ENCODE measurements at places on chromosomes 1 and 21. TPM values are rescaled to one million over a fixed set of nuclear protein-coding genes. Genes with fewer than 3 reads are reported as not detected.

PPCS gene
- total RNA-seq: 79.0 TPM

DNA sequence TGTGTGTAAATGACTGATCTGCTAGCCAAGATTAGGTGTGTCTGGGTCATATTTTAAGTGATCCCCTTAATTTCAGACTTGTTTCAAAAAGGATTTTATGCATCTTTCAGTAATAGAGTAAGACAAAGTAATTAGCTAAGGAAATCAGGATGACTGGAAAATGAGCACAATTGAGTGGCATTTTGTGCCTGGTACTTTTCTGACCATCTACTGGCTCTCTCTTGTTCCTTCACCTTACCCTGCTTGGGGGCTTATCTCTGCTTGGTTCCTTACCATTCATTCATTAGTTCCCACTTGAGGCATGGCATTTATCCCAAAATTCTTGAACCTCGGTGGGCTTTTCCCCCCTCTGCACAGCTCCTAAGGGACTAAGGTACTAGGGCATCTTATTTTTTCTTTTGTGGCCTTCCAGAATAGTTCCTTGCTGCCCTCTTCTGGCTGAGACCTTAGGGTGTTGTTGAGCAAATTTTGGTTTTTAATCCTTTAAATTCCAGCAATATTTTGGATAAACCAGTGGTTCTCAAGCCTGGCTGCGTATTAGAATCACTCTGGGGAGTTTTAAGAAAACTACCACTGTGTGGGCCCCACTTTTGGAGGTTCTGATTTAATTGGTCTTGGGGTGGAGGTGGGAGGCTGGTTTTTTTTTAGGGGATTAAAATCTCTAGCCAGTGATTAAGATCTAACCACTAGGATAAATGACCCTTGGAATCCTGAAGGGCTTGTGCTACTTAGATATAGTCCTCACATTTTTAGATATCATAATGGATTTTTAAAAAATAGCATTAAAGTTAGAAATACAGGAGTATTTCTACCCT lies 50.8 kb downstream of the HS2ST1 start:
- H3K27me3 ChIP-seq: no peaks in the 10 kb centered on the region
- H3K27ac ChIP-seq: no peak overlapping the region
- DNase-seq: peak; percentile 26

GRCh38 chr1:206955476-206956451 lies 9.5 kb upstream of the PIGR start:
- DNase-seq: peak; percentile 68
- H3K4me3 ChIP-seq: no peak overlapping the region
- no peaks in the 10 kb centered on the region for H3K36me3 ChIP-seq
- H3K27me3 ChIP-seq: no peaks in the 10 kb centered on the region

LPAR3 gene
- 2.7 TPM for total RNA-seq

- no peak for DNase-seq
- no peak within 1 kb of the TSS for H3K27ac ChIP-seq
- H3K4me3 ChIP-seq: no peak within 1 kb of the TSS
- H3K4me1 ChIP-seq: no peaks in the 10 kb centered on the region
- H3K27me3 ChIP-seq: no peaks in the 10 kb centered on the region
These were observed at the start of gene SMCP for GRCh38 chr1:152878042-152878441. Gene SMCP, plus strand, starts transcription at chr1:152878322. Its CDS starts 6,101 bp downstream, at chr1:152884423.

- H3K27me3 ChIP-seq: no peaks in the 10 kb centered on the region
- DNase-seq: no peak
- no peak overlapping the region for H3K27ac ChIP-seq
These were observed 97.1 kb upstream of the TLR5 start for GRCh38 chr1:223240122-223240521.

- no peak overlapping the region for H3K4me3 ChIP-seq
- no peaks in the 10 kb centered on the region for H3K4me1 ChIP-seq
- no peak overlapping the region for H3K27ac ChIP-seq
- DNase-seq: no peak
- no peaks in the 10 kb centered on the region for H3K36me3 ChIP-seq
These were observed 284.3 kb downstream of the RWDD3 start for GRCh38 chr1:95518310-95518709.

- no peaks in the 10 kb centered on the region for H3K27me3 ChIP-seq
- no peak overlapping the region for H3K27ac ChIP-seq
- H3K36me3 ChIP-seq: no peaks in the 10 kb centered on the region
- no peak for DNase-seq
These were observed 55.2 kb downstream of the FGGY start for GRCh38 chr1:59352065-59352464.

DRAXIN gene
- total RNA-seq: 0.16 TPM

GRCh38 chr21:31117128-31117916 lies 79.0 kb upstream of the KRTAP19-8 start:
- no peak overlapping the region for H3K27ac ChIP-seq
- DNase-seq: peak; percentile 50
- H3K4me3 ChIP-seq: no peak overlapping the region
- H3K4me1 ChIP-seq: peaks cover 4% of the 10 kb centered on the region
- H3K36me3 ChIP-seq: no peaks in the 10 kb centered on the region

DNA sequence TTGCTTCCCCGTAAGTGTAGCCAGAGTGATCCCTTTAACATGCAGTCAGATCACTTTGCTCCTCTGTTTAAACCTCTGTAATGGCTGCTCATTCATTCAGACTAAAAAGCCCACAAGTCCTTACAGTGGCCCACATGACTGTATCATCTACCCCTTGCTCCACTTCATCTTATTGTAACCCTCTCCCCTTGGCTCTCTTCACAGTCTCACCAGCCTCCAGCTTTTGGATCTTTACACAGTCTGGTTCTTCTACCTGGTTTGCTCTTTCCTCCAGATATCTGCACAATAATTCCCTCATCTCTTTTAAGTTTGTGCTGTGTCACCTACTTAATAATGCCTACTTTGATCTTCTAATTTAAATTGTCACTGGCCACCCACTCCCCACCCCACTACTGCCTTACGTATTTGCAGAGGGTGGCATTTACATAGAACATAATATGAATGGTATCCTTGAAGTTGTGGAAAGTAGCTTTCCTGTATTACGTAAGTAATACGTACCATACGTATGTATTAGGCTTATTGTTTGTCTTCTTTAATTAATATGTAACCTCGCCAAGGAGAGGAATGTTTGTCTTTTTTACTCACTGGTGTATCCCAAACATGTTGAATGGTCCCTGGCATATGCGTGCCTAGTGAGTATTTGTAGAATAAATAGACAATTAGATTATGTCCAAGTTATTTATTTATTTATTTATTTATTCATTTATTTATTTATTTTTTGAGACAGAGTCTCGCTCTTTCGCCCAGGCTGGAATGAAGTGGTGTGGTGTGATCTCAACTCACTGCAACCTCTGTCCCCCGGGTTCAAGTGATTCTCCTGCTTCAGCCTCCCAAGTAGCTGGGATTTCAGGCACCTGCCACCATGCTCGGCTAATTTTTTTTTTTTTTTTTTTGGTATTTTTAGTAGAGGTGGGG lies 48.6 kb downstream of the TSNAX start:
- H3K4me1 ChIP-seq: no peaks in the 10 kb centered on the region
- peak overlapping the region; percentile 1 for H3K27ac ChIP-seq
- no peak for DNase-seq
- no peaks in the 10 kb centered on the region for H3K27me3 ChIP-seq
- no peaks in the 10 kb centered on the region for H3K36me3 ChIP-seq
- no peak overlapping the region for H3K4me3 ChIP-seq

GRCh38 chr1:54791880-54792522 lies 9.1 kb downstream of the TTC22 start:
- H3K4me3 ChIP-seq: no peak overlapping the region
- H3K4me1 ChIP-seq: peaks cover 23% of the 10 kb centered on the region
- H3K36me3 ChIP-seq: no peaks in the 10 kb centered on the region
- peak overlapping the region; percentile 21 for H3K27ac ChIP-seq
- DNase-seq: peak; percentile 50

DNA sequence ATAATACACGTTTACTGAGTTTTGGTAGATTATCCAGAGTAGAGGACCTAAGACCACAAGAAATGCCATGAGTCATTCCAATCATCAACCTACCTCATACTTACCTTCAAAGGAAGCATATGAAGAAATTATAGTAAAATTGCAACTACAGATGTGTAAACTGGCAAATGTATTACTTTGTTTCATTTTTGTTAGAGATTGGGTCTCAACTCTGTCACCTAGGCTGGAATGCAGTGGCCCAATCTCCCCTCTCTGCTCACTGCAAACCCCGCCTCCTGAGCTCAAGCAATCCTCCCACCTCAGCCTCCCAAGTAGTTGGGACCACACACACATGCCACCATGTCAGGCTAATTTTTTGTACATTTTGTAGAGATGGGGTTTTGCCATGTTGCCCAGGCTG lies 5.2 kb downstream of the TMCO1 start:
- H3K36me3 ChIP-seq: no peaks in the 10 kb centered on the region
- no peak for DNase-seq
- H3K4me1 ChIP-seq: peaks cover 7% of the 10 kb centered on the region
- H3K27ac ChIP-seq: no peak overlapping the region

DNA sequence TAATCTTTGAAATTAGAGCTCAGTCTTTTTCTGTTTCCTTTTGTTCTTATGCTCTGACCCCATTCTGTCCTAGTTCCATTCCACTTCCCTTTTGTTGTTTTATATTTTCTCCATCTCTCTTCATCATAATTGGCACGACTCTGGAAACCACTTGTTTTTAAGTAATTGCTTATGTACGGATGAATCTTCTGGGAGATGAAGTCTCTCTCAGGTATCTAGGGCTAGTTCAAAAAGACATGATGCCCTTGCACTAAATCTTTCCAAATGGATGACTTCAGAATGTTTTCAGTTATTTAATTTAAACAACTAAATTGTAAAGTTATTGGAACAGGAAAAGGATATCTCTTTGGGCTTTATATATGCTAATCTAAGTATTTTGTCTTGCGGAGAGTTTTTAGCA lies at the start of gene OR6F1:
Gene OR6F1, minus strand, starts transcription at position 101 of the 400 bp plus-strand sequence. CDS start 3,891 bp downstream, outside the sequence.
- H3K4me3 ChIP-seq: no peak within 1 kb of the TSS
- H3K4me1 ChIP-seq: no peaks in the 10 kb centered on the region
- no peak for DNase-seq
- no peak within 1 kb of the TSS for H3K27ac ChIP-seq
- H3K27me3 ChIP-seq: no peaks in the 10 kb centered on the region
- H3K36me3 ChIP-seq: no peaks in the 10 kb centered on the region

DNA sequence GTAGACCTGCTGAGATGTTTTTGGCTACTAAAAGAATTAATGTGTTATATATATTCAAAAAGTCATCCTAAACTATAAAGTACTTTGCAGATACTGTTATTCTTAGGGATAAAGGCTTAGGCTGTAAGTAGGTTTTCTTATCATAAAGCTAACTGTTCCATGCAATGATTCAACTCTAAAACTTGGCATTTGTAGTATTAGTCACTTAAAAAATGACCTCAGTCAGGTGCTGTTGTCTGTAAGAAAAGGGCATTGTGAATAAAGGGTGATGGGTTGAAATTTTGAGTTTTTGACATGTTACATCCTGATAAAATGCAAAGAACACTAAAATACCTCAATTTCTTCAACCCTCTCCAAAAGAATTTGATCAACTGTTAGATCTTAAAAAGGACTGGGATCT lies 32.9 kb downstream of the ADCY10 start:
- DNase-seq: no peak
- H3K27me3 ChIP-seq: no peaks in the 10 kb centered on the region
- H3K36me3 ChIP-seq: no peaks in the 10 kb centered on the region

DNA sequence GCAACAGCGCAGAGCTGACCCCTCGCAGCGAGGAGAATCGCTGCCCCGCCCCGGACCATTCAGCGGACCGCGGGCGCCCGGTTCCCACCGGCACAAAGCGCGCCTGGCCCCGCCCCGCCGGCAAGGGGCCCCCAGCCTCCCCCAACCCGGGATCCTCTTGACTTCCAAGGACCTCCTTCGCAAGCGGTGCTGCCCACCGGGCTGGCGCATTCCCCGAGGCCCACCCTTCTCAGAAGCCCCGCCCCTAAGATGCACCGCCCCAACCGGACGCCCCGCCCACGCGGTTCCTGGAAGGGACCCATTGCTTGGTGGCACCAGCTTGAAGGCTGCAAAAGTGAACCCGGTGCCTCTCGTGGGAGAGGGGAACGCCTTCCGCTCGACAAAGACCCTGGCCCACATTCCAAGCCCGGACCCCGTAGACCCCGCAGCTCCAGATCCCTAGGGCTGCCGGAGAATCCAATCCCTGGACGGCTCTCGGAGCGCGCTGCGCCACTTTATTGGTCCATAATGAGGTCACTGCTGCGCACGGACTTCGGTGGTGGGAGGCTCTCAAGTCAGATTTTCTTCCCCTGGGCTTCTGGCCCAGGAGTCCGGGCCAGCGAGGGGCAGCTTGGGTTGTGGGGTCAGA lies 2.0 kb downstream of the HES3 start:
- no peak overlapping the region for H3K4me3 ChIP-seq
- H3K27ac ChIP-seq: no peak overlapping the region
- H3K4me1 ChIP-seq: peaks cover 22% of the 10 kb centered on the region
- H3K27me3 ChIP-seq: peaks cover 88% of the 10 kb centered on the region
- peak; percentile 43 for DNase-seq

ZFP69B gene
- total RNA-seq: 3.2 TPM

GRCh38 chr21:41387042-41387819 lies 25.4 kb downstream of the MX2 start:
- H3K27me3 ChIP-seq: no peaks in the 10 kb centered on the region
- H3K27ac ChIP-seq: no peak overlapping the region
- no peaks in the 10 kb centered on the region for H3K4me1 ChIP-seq
- H3K4me3 ChIP-seq: no peak overlapping the region

- H3K27ac ChIP-seq: no peak overlapping the region
- no peaks in the 10 kb centered on the region for H3K4me1 ChIP-seq
- H3K27me3 ChIP-seq: no peaks in the 10 kb centered on the region
- no peak overlapping the region for H3K4me3 ChIP-seq
- no peak for DNase-seq
- H3K36me3 ChIP-seq: no peaks in the 10 kb centered on the region
These were observed 151.9 kb downstream of the CASZ1 start for GRCh38 chr1:10644307-10645128.

- no peak overlapping the region for H3K4me3 ChIP-seq
- H3K27ac ChIP-seq: no peak overlapping the region
- H3K36me3 ChIP-seq: no peaks in the 10 kb centered on the region
- DNase-seq: no peak
These were observed 25.9 kb downstream of the DYRK1A start for GRCh38 chr21:37392441-37392840.

POU2F1 gene
- total RNA-seq: 14.5 TPM

GRCh38 chr1:86993269-86993985 lies 79.0 kb downstream of the HS2ST1 start:
- no peaks in the 10 kb centered on the region for H3K27me3 ChIP-seq
- peaks cover 24% of the 10 kb centered on the region for H3K4me1 ChIP-seq
- H3K36me3 ChIP-seq: no peaks in the 10 kb centered on the region
- H3K27ac ChIP-seq: peak overlapping the region; percentile 57
- no peak for DNase-seq
- no peak overlapping the region for H3K4me3 ChIP-seq

DNA sequence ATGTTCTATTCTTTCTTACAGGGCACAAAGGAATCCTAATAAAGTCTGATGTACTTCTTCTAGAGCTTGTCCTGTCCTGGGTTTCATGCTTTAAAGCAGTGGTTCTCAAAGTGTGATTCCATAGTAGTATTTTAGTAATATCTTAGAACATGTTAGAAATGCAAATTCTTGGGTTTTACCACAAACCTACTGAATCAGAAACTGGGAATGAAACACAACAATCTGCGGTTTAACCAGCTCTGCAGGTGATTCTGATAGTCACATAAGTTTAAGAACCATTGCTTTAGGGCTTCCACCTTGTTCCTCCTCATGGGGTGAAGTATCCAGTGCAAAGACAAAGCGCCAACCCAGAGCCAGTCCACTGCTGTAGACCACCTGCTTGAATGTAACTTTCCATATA lies 41.1 kb downstream of the NGF start:
- DNase-seq: no peak
- H3K36me3 ChIP-seq: no peaks in the 10 kb centered on the region
- no peaks in the 10 kb centered on the region for H3K27me3 ChIP-seq
- no peak overlapping the region for H3K27ac ChIP-seq
- no peak overlapping the region for H3K4me3 ChIP-seq
- H3K4me1 ChIP-seq: peaks cover 22% of the 10 kb centered on the region
